ENCODE measurements at places on chromosomes 12 and 14.

DNA sequence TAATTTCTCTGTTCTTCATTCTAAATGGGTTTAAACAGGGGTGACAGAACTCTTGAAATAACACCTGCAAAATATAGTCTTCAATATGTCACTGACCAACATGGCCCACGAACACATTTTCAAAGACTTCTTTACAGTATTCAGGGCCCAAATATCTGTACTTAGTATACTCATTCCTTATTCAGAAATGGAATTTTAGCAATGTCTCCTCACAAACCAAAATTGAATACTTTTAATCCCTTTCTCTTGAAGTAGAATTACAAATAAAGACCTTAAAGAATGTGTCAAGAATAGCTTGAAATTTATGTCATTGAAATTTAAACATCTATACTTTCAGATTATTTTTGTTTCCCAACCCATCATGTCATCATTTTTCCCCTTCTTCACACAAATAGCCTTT is 263.1 kb downstream of the LRIG3 start:
- DNase-seq = no peak
- H3K36me3 ChIP-seq = no peaks in the 10 kb centered on the region
- no peak overlapping the region for H3K27ac ChIP-seq
- no peak overlapping the region for H3K4me3 ChIP-seq
- no peaks in the 10 kb centered on the region for H3K4me1 ChIP-seq
- H3K27me3 ChIP-seq = no peaks in the 10 kb centered on the region

GRCh38 chr12:50400104-50400637 is 514 bp upstream of the LARP4 start:
- H3K27me3 ChIP-seq = peaks cover 12% of the 10 kb centered on the region
- no peak for DNase-seq
- peak overlapping the region; percentile 99 for H3K4me3 ChIP-seq

DNA sequence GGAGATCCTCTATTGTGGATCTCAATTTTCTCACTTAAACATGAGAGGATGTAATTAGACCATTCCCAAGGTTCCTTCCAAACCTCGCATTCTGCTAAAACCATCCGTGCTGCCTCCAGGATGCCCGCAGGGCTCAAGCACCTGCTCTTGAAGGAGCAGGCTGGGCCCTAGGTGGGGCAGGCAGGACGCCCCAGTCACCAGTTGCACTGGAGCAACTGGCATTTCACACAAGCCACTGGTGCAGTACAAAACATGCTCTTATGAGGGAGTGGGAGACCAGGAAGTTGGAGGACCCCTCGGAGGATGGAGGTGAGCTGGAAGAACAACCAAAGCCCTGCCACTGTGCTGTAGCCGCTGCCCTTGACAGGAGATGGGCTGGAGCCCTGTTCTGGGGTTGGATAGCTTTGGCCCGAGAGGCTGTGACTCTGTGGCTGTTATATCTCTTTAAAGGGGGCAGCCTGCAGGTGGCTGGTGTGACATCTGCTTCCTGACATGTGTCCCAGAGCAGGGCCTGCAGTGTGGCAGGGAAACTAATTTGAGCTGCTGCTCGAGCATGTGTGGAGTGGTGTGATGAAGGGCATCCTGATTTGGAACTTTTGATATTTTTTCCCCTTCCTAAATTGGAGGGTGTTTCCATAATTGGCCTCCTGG is 122.2 kb downstream of the CRACR2A start:
- no peaks in the 10 kb centered on the region for H3K27me3 ChIP-seq
- H3K4me3 ChIP-seq = no peak overlapping the region
- peaks cover 20% of the 10 kb centered on the region for H3K36me3 ChIP-seq
- DNase-seq = no peak
- no peaks in the 10 kb centered on the region for H3K4me1 ChIP-seq
- H3K27ac ChIP-seq = no peak overlapping the region

- H3K36me3 ChIP-seq = no peaks in the 10 kb centered on the region
- peaks cover 46% of the 10 kb centered on the region for H3K4me1 ChIP-seq
- H3K27ac ChIP-seq = peak overlapping the region; percentile 88
- peak overlapping the region; percentile 86 for H3K4me3 ChIP-seq
Observed at GRCh38 chr12:55728186-55728938, 447 bp downstream of the CD63 start.

GRCh38 chr12:58425481-58426392 is 484.4 kb downstream of the ATP23 start:
- no peaks in the 10 kb centered on the region for H3K4me1 ChIP-seq
- H3K27me3 ChIP-seq = peaks cover 13% of the 10 kb centered on the region
- H3K27ac ChIP-seq = peak overlapping the region; percentile 57
- no peak overlapping the region for H3K4me3 ChIP-seq
- no peak for DNase-seq

DNA sequence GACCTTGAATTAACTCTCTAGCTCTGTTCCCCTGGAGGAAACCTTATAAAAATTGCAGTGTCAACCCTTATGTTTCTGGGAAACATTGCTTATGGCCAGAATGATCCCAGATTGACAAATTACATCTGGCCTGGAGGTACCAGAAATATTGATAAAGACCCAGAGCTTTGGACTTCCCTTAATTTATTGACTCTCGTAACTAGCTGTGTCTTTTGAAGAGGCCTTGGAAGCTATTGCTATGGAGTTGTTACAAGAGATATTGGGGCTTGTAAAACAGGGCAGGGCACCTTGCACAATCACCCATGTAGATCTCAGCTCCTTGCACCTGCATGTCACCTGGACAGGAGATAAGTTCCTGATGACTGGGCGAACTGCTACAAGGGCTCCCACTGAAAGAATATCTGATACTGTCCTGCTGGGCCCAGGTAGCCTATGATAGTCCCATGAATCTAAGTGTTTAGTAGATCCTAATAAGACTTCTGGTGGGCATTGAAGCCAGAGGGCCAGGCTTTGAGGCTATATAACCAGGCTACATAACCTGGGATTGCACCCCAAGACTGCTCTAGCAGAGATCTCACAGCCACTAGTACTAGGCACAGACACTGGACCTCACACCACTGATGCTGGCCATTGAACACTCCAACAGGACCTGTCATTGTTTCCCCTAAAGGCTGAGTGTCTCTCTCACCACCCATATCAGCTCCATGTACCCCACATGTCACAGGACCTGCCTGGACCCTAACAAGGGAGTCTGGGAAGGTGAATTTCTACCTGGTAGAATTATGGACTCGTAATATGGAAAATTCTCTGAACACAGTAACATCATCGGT is 135.7 kb upstream of the PWP1 start:
- H3K4me3 ChIP-seq = no peak overlapping the region
- H3K4me1 ChIP-seq = peaks cover 6% of the 10 kb centered on the region
- no peaks in the 10 kb centered on the region for H3K36me3 ChIP-seq
- H3K27me3 ChIP-seq = no peaks in the 10 kb centered on the region
- no peak for DNase-seq

DNA sequence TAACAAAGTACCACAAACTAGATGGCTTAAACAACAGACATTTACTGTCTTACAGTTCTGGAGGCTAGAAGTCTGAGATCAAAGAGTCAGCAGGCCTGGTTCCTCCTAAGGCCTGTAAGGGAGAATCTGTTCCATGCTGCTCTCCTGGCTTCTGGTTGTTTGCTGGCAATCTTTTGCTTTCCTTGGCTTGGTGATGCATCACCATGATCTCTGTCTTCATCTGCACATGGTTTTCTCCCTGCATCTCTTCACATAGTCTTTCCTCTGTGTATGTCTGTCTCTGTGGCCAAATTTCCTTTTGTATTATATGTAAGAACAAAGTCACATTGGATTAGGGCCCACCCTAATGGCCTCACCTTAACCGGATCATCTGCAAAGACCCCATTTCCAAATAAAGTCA is 168.5 kb downstream of the CAPZA3 start:
- H3K4me3 ChIP-seq = no peak overlapping the region
- H3K36me3 ChIP-seq = no peaks in the 10 kb centered on the region
- H3K4me1 ChIP-seq = no peaks in the 10 kb centered on the region
- H3K27me3 ChIP-seq = no peaks in the 10 kb centered on the region

GRCh38 chr12:94875525-94875924 is 128.0 kb downstream of the NDUFA12 start:
- H3K4me3 ChIP-seq = peak overlapping the region; percentile 28
- H3K27me3 ChIP-seq = peaks cover 55% of the 10 kb centered on the region
- peaks cover 13% of the 10 kb centered on the region for H3K4me1 ChIP-seq
- H3K27ac ChIP-seq = no peak overlapping the region

GRCh38 chr14:102183886-102184285 is 44.2 kb downstream of the WDR20 start:
- peak overlapping the region; percentile 47 for H3K27ac ChIP-seq
- H3K36me3 ChIP-seq = no peaks in the 10 kb centered on the region
- peaks cover 51% of the 10 kb centered on the region for H3K4me1 ChIP-seq
- no peak overlapping the region for H3K4me3 ChIP-seq

- no peaks in the 10 kb centered on the region for H3K36me3 ChIP-seq
- H3K27me3 ChIP-seq = no peaks in the 10 kb centered on the region
- H3K4me3 ChIP-seq = peak overlapping the region; percentile 88
- peaks cover 7% of the 10 kb centered on the region for H3K4me1 ChIP-seq
- DNase-seq = no peak
- H3K27ac ChIP-seq = peak overlapping the region; percentile 88
Observed at GRCh38 chr12:71685312-71685906, 473 bp upstream of the TMEM19 start.

- no peaks in the 10 kb centered on the region for H3K36me3 ChIP-seq
- H3K27ac ChIP-seq = no peak overlapping the region
- no peaks in the 10 kb centered on the region for H3K4me1 ChIP-seq
- H3K27me3 ChIP-seq = no peaks in the 10 kb centered on the region
- DNase-seq = no peak
- H3K4me3 ChIP-seq = no peak overlapping the region
Observed at GRCh38 chr12:99121546-99121945, 476.5 kb downstream of the APAF1 start.

DNA sequence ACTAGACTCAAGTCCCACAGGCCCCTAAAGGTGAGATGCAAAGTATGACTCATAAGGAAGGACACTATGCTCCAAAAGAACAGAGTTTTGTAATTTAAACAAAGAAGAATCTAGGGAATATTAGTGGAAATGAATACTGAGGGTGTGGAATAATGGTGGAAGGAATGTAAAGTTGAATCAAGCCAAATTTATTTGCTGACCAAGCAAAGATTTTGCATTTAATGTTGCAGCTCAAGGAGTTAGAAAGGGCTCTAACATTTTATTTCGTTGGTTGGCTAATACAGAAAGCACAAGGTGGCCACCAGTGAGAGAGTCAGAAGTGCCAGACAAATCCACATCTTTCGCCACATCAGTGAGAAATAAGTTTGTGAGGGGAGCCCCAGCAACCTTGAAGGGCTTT is 550.3 kb downstream of the FOXG1 start:
- H3K4me1 ChIP-seq = no peaks in the 10 kb centered on the region
- H3K27ac ChIP-seq = no peak overlapping the region
- no peak overlapping the region for H3K4me3 ChIP-seq
- no peaks in the 10 kb centered on the region for H3K27me3 ChIP-seq
- DNase-seq = no peak

GRCh38 chr12:115623764-115624334 is 653.6 kb downstream of the MED13L start:
- no peak for DNase-seq
- H3K27ac ChIP-seq = no peak overlapping the region
- H3K36me3 ChIP-seq = no peaks in the 10 kb centered on the region
- H3K4me1 ChIP-seq = no peaks in the 10 kb centered on the region

Data from natural killer cell treated with Interleukin-12 subunit alpha and Interleukin-12 subunit beta and Interleukin-15 and Interleukin-18, amount 100 ng/mL, for 72 hours (primary cell).